AG20443 (cell line): ENCODE measurements at places on chromosomes 3 and 15.
A peak's percentile ranks its signal among the peaks of the same experiment; 100 is the strongest.

- DNase-seq = no peak
These were observed 126.7 kb downstream of the LPP start for GRCh38 chr3:188280627-188281026.

GRCh38 chr3:139917226-139917785, 17.7 kb upstream of the CLSTN2 start:
- DNase-seq = no peak

- DNase-seq = peak; percentile 23
These were observed 750 bp downstream of the SLC33A1 start for GRCh38 chr3:155853214-155854140.

DNA sequence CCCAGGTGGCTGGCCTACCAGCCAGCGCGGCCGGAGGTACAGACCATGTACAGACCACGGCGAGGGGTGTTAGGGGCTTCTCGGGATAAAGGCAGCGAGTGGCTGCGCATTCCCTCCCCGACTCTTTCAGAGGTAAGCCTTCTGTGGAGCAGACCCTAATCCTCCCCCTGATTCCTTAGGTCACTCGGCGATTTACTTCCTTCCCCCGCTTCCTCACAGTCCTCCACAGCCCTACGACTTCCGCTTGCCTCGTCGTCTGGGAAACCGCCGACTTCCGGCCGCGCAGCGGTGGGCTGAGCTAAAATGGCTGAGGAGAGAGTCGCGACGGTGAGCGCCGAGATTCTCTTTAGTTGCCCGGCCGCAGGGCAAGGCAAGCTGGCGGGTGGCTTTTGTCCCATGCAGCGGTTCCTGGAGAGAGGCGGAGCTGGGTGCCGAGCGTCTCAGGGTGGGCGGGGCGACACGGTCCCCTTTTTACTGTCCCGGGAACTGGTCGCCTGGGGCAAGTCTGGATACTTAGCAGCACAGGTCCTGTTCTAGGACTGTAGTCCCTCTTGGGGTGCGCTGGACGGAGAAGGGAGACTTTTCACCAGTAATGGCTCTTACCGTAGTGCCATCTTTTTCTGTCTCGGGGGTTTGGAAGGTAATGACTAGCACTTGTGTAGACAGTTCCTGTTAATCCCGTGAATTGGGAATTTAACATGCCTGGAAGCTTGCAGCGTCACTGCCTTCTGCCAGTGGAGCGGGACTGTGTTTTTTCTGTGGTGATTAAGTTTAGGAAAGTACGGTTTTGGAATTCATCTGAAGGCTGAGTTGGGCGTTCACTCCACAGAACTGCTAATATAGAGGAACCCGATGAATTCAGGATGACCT, at the start of the genes BBS4 and HIGD2B:
BBS4 (plus strand) TSS at position 283 of the 870 bp plus-strand sequence; CDS start at position 304, 21 bp downstream.
HIGD2B (minus strand) TSS at position 258 of the 870 bp plus-strand sequence. CDS start 9,808 bp downstream, outside the sequence.
- DNase-seq = peak; percentile 92

DNA sequence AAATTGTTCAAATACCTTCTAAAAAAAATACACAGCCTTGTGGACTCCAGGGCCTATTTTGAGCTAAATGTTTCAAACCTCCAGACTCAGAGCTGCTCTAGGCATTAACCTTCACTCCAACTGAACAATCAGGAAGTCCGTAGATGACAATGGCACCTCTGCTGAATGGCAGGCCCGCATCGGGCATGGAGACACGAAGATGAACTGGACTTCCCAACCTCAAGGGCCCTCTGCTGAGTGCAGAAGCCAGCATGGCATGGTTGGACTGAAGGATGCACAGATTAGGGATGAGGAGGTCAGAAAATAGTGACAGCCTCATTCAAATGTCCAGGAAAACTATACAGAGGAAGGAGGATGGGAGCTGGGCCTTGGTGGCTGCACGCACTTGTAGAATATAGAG, 2.2 kb downstream of the FAM174B start:
- DNase-seq = no peak

GRCh38 chr15:60408463-60408981, 10.7 kb upstream of the ANXA2 start:
- no peak for DNase-seq

- DNase-seq = no peak
These were observed 35.1 kb downstream of the USP3 start for GRCh38 chr15:63539521-63539920.

DNA sequence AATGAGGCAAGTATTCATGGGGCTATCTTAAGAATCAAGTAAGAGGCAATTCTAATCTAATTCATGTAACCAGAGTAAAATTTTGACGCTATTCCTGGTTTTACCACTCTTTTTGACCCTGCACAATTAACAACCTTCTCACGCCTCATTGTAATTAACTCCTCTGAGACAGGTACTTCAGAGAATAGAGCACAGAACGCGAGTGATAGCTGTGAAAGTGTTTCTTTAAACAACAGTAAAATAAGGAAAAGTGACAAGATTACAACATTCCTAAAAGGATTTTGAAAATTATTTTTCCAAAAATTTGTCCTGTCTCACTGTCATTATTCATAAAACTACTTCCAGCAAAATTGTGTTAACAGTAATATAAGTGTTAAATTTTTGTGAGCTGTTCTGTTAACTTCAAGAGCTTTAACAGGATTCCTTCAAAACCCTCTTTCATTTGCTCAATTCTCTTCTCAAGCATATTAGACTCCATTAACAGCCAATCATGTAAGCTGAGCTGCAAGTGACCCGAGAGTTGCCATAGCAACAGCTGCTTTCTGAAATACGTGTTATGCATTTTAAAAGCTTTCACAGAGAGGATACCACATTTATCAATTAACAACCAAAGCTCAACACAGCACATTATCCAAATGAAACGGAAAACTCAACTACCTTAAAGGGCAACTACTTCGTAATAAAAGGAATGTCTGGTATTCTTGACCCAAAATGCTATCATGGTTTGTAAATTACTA, 93.1 kb downstream of the STAG1 start:
- DNase-seq = peak; percentile 54

- DNase-seq = peak; percentile 38
These were observed 59.2 kb upstream of the TRAK1 start for GRCh38 chr3:42031808-42032480.

GRCh38 chr3:101828691-101829436, 20.4 kb upstream of the NFKBIZ start:
- DNase-seq = peak; percentile 62

- no peak for DNase-seq
These were observed 91.0 kb downstream of the PPARG start for GRCh38 chr3:12379640-12380429.

GRCh38 chr3:40980467-40980866, 218.8 kb upstream of the CTNNB1 start:
- no peak for DNase-seq

- DNase-seq = no peak
These were observed 4.9 kb upstream of the EXOG start for GRCh38 chr3:38491215-38491614.

DNA sequence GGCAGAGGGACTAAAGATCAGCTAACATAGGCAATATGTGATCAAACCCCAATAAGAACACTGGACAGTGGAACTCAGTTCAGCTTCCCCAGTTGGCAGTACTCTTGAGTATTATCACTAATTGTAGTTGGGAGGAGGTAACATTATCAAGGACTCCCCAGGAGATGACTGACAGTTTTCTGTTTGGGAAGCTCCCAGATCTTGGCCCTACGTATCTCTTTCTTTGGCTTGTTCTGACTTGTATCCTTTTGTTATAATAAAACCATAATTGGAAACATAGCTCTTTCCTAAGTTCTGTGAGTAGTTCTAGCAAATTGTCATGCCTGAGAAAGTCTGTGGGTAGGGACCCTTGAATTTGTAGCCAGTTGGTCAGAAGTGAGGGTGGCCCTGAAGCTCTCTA, 316.4 kb downstream of the ZNF621 start:
- DNase-seq = no peak

DNA sequence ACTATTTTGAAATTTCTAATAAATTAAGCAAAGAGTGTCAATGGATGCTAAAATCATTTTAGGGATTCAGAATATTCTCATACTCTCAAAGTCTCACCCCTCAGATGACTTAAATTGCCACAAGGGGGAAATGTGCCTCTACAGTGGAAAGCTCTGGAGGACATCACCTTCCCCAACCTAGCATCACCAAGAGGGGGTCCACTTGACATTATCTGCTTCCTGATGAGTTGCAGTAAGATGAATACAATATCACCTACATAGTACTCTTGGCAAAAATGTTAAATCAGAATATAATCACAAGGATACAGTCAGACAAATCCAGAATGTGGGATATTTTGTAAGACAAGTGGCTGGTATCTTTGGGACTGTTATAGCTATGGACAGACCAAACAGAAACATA, 290.1 kb downstream of the MFSD1 start:
- DNase-seq = no peak

GRCh38 chr3:129276385-129276784, 2.3 kb upstream of the HMCES start:
- DNase-seq = no peak

DNA sequence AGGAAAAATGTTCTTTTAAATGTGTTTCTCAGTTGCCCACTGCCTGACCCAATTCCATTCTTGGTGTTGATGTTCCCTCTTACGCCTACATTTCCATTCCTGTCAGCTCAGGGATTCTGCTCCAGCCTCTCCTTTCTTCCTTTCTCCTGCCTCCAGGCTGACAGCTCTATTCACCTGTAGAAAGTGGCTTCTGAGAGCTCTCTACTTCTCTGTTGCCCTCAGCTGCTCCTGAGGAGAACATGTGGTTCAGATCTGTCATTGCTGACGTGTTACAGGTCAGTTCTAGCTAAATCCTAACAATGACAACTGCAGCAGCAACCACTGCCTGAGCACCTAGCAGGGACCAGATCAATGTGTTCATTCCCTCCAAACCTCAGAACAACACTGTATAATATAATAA, 144.9 kb upstream of the PLAAT1 start:
- no peak for DNase-seq

DNA sequence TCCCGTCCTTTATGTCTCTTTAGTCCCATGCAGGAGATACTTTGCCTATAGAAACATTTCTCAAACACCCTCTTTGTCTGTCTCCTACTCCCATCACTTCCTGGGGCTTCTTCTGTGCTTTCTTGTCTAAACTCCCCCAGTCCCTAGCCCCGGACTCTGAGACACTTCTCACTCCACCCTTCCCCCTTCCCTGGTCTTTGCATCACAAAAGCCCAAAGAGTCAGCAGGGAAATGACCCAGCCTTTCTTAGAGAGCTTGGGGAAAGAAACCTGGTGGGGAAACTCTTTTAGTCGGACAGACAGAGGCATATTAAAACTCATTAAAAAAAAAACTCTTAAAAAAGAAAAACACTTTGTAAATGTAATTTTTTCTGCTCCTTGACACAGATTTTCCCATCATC, 211.2 kb downstream of the TJP1 start:
- no peak for DNase-seq

- no peak for DNase-seq
These were observed 1.2 kb upstream of the BAHD1 start for GRCh38 chr15:40439461-40439959.

DNA sequence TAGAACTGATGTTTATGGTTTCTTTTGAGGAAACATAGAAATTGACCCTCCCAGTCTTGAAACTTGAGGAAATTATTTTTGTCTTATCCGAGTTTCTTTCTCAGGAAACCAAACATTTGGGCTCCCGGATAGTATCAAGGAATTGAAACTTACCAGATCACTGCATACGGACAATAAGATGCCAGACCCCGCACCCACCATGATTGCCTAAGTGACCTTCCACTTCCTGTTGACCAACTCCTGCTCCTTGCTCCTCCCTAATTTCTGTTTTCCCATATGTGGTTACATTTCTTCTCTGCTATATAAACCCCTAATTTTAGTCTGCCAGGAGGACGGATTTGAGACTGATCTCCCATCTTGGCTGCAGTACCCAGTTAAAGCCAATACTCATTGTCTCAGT, 118.4 kb upstream of the TPRG1 start:
- no peak for DNase-seq

- DNase-seq = peak; percentile 88
These were observed 17.1 kb downstream of the TRAIP start for GRCh38 chr3:49839193-49839809.

DNA sequence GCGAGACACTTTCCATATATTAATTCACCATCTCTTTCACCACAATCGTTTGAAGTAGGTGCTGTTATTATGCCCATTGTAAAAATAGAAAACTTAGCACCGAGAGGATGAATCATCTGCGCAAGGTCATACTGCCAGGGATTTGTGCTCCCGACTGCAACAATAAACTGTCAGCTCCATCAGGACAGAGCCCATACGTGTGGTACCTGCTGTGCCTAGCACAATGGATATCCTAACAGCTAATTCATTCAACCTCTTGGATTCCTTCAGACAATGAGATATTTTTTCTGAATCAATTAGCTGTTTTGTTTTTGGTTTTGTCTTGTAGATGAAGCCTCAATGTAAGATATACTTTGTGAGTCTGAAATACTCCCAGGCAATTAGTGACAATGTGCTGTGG, 32.3 kb upstream of the PROK2 start:
- DNase-seq = no peak

DNA sequence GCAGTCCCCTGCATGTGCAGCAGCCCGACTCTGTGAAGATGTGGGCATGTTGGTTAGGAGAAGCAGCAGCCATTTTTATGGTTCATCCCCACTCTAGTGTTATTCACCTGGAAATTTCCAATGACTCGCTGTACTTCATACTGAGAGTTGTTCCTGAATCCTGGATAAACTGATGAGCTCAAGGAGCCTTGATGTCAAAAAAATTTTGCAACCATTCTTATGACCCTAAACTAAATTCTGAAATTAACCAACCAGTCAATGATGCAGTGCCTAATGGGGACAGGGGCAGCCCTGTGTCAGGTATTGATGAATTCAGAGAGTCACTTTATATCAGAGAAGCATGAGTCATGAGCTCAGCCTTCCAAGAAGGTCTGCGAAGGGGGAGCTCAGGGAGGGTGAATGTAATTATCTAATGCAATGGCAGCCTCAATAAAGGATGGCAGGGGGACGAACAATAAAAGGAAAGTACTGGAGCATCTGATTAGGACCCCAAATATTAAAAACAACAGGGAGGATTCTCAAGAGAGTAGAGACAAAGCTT, 108.4 kb upstream of the VEPH1 start:
- no peak for DNase-seq

DNA sequence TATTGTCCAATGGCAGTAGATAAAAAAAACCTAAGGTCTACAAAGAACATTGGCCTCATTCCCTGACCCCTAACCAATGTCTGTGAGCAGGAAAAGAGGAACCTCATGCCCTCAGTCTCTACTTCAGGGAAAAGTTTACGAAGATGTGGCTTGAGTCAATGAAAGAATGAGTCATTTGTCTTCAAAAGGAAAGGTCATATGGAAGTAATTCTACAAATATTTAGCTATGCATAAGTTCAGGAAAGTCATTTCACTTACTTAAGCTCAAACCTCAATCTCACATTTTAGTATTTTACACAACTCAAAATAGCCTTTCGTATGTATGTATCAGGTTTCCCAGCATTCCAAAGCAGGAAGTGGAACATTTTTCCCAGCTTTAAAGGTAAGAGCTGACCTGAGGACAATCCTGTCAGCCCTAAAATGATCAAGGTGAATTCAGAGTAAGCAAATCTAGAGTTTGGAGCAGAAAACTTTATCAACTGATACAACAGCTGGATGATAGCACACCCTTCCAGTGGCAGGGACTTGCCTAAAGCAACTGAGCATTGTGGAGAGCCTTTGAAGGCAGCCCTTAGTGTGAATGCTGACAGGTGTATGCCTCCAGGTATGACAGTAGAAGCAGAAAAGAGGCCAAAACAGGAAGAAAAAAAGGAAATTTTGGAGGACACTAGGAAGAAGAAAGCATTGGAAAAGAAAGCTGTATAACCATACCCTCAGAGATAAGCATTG, 53.9 kb upstream of the ACKR4 start:
- peak; percentile 64 for DNase-seq
